ENCODE measurements at places on chromosomes 6 and 20.

DNA sequence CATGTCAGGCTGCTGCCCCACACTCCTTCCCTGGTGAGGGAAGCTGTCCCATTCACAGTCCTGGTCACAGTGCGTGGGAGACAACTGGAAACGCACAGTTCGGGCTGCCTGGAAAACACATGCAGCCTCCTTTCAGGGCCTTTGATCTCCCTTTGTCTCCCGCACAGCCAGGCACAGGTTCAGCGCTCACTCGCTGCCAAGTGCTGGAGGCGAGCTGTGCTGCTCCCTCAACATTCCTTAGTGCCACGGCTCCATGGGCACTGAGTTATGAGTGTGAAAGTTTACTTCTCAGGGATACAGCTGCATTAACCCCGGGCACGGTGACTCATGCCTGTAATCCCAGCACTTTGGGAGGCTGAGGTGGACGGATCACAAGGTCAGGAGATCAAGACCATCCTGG, 9.1 kb downstream of the YTHDF1 start:
- DNase-seq: no peak

DNA sequence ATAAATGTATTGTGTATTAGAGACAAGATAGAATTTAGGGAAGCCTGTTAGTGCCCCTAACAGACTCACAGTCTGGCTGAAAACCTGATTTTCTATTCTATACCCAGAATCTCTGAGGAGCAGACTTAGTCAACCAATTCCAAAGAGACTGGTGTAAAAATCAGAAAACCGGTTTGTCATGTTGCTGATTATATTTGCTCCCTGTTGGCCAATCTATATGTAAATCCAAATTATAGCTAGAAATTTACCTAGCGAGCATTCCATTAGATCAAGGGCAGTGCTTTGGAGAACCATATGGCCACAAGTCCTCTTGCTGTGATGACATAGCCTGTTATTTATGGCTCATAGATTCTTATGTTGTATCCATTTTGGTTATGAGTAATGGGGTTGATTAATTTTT, 4.8 kb downstream of the NFYA start:
- DNase-seq: no peak

- no peak for DNase-seq
These were observed 45.2 kb downstream of the THEMIS start for GRCh38 chr6:127855542-127856159.

GRCh38 chr20:25221592-25222460, 26.1 kb upstream of the PYGB start:
- no peak for DNase-seq

DNA sequence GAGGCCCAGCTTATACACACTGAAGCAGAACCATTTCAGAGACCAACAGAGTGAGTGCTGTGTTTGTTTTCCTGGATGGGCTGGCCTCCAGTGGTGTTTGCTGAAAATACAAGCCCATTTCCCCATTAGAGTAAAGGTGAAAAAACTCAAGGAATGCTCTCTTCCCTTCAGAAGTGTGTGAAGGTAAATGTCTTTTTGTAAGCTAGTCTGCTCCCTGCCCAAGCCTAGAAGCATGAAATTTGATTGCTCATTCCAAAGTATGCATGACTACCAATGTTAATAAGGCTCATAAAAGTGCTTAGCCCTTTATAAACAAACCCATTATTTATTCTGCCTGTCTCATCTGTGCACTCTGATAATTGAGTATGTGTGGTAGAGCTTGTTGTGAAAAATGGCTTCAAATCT, 59.1 kb downstream of the ADGRF1 start:
- DNase-seq: no peak

- peak; percentile 97 for DNase-seq
These were observed 9.5 kb upstream of the HLA-DOA start for GRCh38 chr6:33018904-33019303.

- no peak for DNase-seq
These were observed 53.1 kb downstream of the KIF16B start for GRCh38 chr20:16520154-16520553.

DNA sequence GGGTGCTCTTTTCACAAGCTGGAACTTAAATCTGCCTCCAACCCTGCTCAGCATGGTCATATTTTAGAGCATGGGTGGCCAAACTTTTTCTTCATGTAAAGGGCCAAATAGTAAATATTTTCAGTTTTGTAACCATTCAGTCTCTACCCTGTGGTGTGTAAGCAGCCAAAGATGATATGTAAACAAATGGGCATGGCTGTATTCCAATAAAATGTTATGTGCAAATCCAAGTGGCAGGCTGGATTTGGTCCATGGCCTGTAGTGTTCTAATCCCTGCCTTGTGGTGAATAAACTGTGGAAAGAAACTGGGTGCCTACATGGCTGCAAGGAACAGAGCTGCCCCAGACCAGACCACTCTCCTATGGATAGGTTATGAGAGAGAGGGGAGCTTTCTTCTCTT, 32.7 kb downstream of the OGFRL1 start:
- DNase-seq: no peak

- DNase-seq: no peak
These were observed 5.6 kb upstream of the TREML4 start for GRCh38 chr6:41222513-41222912.

DNA sequence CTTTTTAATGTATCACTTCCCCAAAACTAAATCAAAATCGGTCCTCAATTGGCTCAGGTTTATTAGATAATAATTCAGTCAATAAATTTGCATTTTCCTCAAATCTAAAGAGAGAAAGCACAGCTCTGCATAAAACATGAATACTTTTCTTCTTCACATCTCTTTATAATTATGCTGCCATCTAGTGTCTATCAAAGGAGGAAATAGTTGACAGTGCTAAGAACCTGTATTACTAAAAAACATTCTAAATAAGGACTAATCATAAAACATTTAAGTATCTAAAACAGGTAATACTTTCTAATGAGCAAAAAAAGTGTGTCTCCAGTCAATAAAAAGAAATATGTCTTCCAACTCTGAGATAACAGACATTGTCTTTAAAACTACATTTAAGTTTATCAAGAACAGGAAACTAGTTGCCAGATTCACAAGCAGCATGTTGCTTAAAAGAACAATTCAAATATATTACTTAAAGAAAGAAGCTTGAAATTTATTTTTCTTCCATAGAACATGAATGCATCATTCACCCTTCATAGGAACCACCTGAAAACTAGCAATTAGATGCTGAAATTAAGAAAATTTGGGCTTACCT, 56.5 kb upstream of the DST start:
- DNase-seq: peak; percentile 52

Data from inflammatory macrophage treated with lipopolysaccharide for 1 hour (primary cell).